LNCaP clone FGC (cell line): ENCODE measurements at places on chromosomes 1 and 21.

GRCh38 chr1:21670956-21671902, 2.1 kb upstream of the RAP1GAP start:
- no peak for DNase-seq

GRCh38 chr1:61921435-61921834, 179.2 kb downstream of the PATJ start:
- no peak for DNase-seq

DNA sequence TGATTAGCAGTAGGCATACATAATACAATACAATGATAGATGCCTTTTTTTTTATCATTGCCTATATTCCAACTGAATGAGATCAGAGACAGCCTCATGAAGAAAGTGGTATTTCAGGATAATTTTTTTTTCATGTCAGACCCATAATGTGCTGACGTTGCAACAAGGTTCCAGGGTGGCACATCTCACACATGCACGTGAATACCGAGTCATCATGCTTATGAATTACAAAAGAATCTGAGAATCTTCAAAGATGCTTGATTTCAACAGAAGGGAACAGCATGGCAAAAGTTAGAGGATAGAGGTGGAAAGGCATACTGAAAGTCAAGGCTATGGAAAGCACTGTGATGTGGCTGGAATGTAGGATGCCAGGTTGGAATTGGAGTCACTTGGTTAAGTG, 5.0 kb upstream of the RNF11 start:
- DNase-seq, result no peak

GRCh38 chr1:167109125-167109524, 15.2 kb downstream of the STYXL2 start:
- no peak for DNase-seq

DNA sequence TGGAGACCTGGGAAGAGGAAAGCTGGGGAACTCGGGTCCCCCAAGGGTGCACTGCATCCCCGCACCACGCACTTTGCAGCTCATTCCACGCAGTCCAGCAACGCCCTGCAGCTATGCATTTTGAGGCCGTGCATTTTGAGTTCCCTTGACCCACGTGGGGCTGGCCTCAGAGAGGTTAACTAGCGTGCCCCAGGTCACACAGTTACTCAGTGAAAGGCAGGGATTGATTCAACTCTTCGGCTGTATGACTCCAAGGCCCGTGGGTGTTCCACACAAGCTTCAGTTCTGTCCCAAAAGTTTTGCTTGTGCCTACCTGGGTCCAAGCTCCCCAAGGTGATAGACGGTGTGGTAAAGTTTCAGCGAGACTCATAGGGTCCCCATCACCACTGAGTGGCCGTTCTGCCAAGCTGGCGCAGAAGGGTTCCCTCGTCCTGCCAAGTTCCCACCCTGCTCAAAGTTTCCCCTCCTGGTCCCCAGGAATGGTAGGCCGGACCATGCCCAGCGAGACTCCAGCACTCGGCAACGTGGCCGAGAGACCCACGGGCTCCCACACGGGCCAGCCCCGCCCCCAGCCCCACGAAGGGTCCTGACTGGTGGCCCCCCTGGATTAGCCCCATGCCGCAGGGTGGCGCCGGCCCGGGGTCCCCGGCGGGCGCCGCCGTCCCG, 611 bp downstream of the HSPG2 start:
- DNase-seq, result no peak

DNA sequence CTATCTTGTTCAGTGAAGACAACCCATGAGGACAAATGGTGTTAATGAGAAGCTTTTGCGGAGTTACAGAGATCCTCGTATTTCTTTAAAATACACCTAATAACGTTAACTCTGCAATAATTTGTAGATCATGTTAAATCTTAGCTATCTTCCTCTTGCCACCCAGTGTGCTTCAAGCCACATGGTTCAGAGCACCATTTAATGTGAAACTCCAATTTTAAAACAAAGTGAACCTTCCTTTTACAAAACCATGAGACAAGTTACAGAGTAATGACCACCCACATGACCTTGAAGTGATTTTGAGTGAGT, 1.7 kb upstream of the KCNE2 start:
- no peak for DNase-seq

DNA sequence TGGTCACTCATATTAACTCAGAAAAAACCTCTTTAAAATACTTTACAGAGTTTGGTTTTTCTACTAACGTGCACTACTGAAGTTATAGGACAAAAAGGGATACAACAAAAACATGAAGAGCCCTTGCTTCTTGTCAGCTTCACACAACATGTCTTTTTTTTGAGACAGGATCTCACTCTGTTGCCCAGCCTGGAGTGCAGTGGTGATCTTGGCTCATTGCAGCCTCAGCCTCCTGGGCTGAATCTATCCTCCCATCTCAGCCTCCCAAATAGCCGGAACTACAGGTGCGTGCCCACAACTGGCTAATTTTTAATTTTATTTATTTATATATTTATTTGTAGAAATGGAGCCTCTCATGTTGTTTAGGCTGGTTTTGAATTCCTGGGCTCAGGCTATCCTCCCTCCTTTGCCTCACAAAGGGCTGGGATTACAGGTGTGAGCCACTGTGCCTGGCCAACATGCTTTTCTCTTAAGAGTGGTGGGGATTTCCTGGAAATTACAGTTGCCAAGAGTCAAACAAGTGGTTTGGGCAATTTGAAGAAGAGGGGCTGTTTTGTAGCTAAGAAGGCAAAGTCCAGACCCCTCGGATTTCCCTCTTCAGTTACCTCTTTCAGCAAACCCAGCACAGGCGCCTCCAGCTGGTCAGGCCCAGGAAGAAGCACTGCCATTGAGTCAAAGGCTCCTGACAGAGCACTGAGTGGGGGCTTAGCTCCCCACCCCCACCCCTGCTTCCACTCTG, 6.4 kb upstream of the SMPDL3B start:
- no peak for DNase-seq

- DNase-seq, result no peak
These were observed 6.0 kb downstream of the COL9A2 start for GRCh38 chr1:40310983-40311642.

- DNase-seq, result no peak
These were observed 41.7 kb upstream of the SYT14 start for GRCh38 chr1:209896346-209896745.

GRCh38 chr1:17861685-17862084, 106.6 kb downstream of the ACTL8 start:
- DNase-seq, result no peak

DNA sequence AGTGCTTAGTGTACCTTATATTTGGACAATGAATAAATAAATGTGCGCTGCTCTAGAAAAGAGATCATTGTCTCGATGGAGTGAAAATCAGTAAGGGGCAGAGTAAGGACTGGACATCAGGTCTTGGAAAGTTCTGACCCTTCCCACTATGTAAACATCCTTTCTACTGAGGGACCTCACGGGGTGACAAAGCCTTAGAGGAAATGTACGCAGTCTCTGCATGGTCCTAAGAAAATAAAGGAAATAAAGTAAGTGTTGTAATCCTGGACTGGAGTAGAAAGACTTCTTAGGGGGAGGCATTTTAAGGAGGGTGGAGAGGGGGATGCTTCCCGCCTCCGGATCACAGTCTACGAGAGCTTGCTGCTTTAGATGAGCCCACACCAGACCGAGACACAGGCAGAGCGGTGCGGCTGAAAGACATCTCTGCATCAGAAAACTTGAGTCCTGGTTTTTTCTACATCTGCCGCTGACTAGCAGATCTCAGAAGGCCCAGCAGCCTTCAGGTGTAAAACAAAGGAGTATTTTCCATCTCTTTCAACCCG, 22.3 kb upstream of the GPR137B start:
- no peak for DNase-seq

- no peak for DNase-seq
These were observed 74.6 kb downstream of the CAMK2N1 start for GRCh38 chr1:20411196-20411980.

DNA sequence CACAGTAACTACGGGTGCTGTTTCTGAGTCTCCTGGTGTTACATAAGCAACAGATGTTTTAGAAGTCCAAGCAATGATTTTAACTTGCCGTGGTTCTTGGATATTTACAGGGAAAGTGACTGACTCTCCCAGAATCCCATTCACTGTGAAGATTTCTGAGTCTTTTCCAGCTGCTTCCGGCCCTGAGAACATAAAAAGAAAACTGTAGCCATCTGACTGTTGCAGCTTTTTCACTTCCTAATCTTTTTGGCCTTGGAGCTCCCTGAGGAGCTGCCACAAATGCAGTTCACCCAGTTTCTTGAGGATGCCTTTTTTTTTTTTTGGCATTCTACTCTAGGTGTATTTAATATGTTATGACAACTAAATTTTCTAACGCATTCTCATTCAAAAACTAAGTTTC, 13.7 kb downstream of the CD84 start:
- DNase-seq, result no peak

GRCh38 chr1:185663771-185664296, 70.4 kb upstream of the HMCN1 start:
- DNase-seq, result no peak

GRCh38 chr21:43893536-43894205, 28.6 kb downstream of the AGPAT3 start:
- no peak for DNase-seq
